ENCODE measurements at places on chromosomes 3 and 15. TPM values are rescaled to one million over a fixed set of nuclear protein-coding genes. Genes with fewer than 3 reads are reported as not detected.

Gene REC114
- not detected for total RNA-seq

Gene TRPM1
- not detected for total RNA-seq

Gene ANKRD34C
- not detected for total RNA-seq

Gene THRB
- total RNA-seq, result 2.5 TPM

Gene GOLGA8T
- not detected for total RNA-seq

Gene EPHB1
- 0.86 TPM for total RNA-seq

Gene SPPL2A
- total RNA-seq, result 61.0 TPM

Gene PLSCR4
- total RNA-seq, result 4.1 TPM

Gene SIDT1
- not detected for total RNA-seq

Gene HTR3E
- not detected for total RNA-seq

Gene CPA3
- total RNA-seq, result not detected

Gene LMAN1L
- total RNA-seq, result 0.17 TPM

Gene GPR27
- total RNA-seq, result not detected

Gene ZNF662
- total RNA-seq, result not detected

Gene MESP2
- total RNA-seq, result 0.20 TPM

Gene SH2D7
- not detected for total RNA-seq

Gene FYCO1
- 15.8 TPM for total RNA-seq

Gene TMEM212
- total RNA-seq, result not detected

Gene HMG20A
- total RNA-seq, result 37.7 TPM

Gene TGM5
- total RNA-seq, result not detected

Gene HDAC11
- total RNA-seq, result 16.1 TPM

Gene KIF23
- 83.7 TPM for total RNA-seq

Gene THOC7
- total RNA-seq, result 67.3 TPM

Gene GOLGA6B
- total RNA-seq, result 0.10 TPM

Gene CLDN16
- total RNA-seq, result not detected

Gene GOLGA8J
- total RNA-seq, result not detected

Gene SLC28A2
- not detected for total RNA-seq

Gene TPRG1
- total RNA-seq, result 2.8 TPM

Gene CD86
- total RNA-seq, result not detected

Gene ARPP21
- total RNA-seq, result not detected

Gene ZNF660
- total RNA-seq, result not detected

Gene VEPH1
- total RNA-seq, result 4.9 TPM

Gene ARNT2
- total RNA-seq, result 3.0 TPM

Gene C3orf85
- not detected for total RNA-seq

Gene MUSTN1
- total RNA-seq, result 0.44 TPM

Gene CD96
- total RNA-seq, result 0.42 TPM

Gene CLCN2
- total RNA-seq, result 21.6 TPM

Gene LTK
- total RNA-seq, result 9.2 TPM

Gene ITPKA
- total RNA-seq, result 10.8 TPM

Gene TRAK1
- total RNA-seq, result 25.9 TPM

Gene UQCRC1
- total RNA-seq, result 318 TPM

Gene TM4SF1
- total RNA-seq, result 0.66 TPM

Gene IMPG2
- total RNA-seq, result 0.20 TPM

Gene PRR23E
- total RNA-seq, result not detected

Gene ADCY5
- 0.49 TPM for total RNA-seq

Gene WNT5A
- 0.15 TPM for total RNA-seq

Gene SCN5A
- 11.5 TPM for total RNA-seq

Gene IL5RA
- not detected for total RNA-seq

Gene ITGA11
- total RNA-seq, result not detected

Gene ANKRD63
- 0.89 TPM for total RNA-seq

Gene ERICH6
- not detected for total RNA-seq
